Brain pericyte (primary cell): ENCODE measurements at places on chromosomes 2 and 18.

DNA sequence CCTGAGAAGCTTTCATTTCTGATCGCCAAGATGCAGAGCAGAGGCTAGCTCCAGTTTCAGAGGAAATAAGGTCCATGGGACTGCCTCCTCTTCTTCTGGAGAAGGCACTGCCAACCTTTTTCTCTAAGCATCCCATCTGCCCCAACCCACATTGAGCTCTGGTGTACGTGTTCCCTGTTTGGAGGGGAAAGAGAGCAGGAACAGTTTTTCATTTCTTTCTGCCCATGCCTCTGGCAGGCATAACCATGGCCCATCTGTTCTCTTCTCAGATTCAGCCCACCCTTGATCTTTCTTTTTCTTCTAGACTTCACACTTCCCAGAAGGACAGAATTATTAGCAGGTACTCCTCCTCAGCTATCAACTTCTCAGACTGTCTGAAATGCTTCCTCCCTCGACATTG is 1110.3 kb upstream of the KLHL29 start:
- DNase-seq = no peak

- DNase-seq = no peak
These were observed 286.5 kb downstream of the LPIN1 start for GRCh38 chr2:12032975-12033374.

DNA sequence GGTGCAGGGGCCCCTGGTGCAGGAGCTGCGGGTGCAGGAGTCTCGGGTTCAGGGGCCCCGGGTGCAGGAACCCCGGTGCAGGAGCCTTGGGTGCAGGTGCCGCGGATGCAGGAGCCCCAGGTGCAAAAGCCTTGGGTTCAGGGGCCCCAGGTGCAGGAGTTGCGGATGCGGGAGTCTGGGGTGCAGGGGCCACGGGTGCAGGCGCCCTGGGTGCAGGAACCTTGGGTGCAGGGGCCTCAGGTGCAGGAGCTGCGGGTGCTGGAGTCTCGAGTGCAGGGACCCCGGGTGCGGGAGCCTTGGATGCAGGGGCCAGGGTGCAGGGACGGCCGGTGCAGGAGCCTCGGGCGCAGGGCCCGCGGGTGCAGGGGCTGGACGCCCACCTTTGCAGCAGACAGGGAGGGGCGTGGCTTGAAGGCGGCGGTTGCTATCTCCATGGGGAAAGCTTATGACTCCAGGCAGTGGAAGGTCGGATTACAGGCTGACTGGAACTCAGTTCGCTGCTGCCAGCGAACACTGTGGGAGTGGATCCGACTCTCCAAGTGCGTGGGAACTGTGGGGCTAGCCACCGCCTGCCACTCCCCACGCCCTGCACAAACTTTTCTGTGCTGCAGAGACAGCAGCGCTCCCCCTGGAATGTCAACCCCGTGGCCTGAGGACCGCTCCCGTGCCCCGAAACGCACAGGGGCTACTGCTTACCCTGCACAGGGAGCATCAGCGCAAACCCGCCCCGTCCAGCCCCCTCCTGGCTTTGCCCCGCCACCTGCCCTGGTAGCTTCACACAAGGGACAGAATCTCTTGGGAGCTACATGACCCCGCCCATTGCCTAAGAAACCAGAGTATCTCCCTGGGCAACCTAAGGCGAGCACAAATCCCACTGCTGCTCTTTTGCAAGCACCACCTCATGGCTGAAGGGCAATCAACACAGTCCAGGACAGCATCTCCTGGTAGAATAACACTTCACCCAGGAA is 40.3 kb downstream of the COPS9 start:
- no peak for DNase-seq

DNA sequence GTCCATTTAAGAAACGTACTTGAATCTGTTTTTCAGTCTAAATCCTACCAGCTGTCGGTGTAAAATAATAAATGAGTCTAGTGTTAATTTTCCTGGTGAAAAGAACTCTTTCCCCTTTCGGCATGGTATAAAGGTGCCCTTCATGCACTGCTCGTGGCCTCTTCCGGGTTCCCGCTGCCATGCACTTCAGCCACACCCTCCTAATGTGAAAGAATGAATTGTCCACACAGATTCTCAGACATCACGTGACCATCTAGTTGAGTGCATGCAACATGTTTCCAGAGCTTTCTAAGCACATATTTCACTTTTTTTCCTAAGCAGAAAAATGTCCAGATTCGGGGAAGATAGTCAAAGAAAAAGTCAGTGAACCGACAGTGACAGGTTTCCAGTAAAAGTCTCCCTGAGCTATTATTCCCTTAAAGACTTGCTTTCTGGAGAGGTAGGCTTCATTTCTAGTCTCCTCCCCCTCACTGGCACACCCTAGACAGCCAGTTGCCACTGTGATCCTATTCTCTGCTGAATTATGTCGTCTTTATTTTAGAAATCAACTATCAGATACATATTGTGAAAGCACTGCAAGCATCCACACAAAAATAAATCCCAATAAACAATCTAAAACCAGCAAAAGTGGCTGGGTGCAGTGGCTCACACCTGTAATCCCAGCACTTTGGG is 65.9 kb upstream of the RPL31 start:
- DNase-seq = no peak

- no peak for DNase-seq
These were observed 14.4 kb downstream of the FBLN7 start for GRCh38 chr2:112152476-112153178.
